Stimulated activated CD8-positive, alpha-beta memory T cell treated with anti-CD3 and anti-CD28 coated beads, Interleukin-4, amount 100 ng/mL, for 1 hour (primary cell): ENCODE measurements at places on chromosomes 3 and 15.

DNA sequence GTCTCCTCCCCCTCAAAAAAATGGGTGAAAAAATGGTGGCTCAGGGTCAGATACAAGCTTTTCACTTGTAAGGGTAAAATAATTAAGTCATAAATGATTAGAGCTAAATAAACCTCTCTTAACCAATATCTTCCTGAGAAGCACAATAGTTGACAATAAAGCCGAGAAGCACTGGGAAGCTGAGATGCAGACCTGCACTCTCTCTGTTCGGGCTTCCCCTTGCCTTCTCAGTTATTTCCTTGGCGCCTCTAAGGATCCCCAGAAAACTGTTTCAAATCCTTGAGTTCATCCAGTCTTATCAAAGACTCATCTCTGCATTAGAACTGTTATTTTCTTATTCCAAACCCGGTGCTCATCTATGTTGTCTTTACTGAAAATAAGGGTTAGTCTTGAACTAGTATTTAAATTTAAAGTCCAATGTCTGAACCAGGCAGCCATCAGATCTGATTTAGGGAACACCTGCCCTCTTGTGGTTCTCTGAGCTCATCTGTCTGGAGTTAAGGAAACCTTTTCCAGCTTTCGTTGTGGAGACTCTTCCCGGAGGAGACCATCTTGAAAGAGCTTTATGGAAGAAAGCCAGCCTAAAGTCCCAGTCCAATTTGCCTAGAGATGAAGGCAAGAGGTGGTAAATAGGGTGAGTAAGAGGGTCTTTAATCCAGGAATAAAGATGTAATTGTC, 256.4 kb upstream of the MCTP2 start:
- no peak for DNase-seq

- DNase-seq, result no peak
Measured at GRCh38 chr3:155423526-155424322, 130.2 kb upstream of the STRIT1 start.

DNA sequence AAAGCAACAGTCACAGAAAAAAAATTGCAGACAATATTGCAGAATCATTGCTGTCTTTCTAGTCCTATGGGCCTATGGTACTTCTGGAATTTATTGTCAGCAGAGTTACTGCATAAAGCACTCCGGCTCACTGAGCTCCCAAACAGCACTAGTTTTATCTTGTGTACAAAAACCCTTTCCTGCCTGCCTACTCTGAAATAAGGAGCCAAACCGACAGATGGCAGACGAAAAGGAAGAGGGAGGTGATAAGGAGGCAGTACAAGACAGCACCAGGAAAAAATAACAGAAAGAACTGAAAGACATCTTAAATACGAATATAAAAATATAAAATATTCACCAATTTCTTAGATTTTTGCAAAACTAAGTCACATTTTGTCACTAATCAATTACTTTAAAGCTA, 15.6 kb downstream of the HERC1 start:
- DNase-seq, result no peak

- DNase-seq, result no peak
Measured at GRCh38 chr15:68967948-68968347, 37.6 kb downstream of the SPESP1 start.

GRCh38 chr3:32531010-32531647, 28.5 kb upstream of the CMTM6 start:
- no peak for DNase-seq

DNA sequence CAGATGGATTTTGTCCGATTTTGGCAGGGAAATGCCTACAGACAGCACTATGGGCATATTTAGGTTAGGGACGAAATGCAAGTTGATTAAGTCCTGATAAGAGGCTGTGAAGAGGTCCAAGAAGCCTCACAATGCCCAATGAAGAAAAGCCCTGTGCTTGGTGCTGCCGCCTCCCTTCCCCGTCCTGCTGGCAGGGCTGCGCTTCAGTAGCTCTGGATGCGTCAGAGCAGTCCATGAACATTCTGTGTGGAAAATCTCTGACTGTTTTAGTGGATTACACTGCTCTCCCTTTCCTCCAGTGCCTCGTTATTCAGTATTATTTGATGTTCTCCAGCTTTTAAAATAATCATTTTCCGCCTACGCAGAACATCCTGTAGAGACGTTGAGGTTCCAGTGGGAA, 39.6 kb downstream of the MLH1 start:
- no peak for DNase-seq

- DNase-seq, result no peak
Measured at GRCh38 chr3:181313335-181313734, 323.8 kb upstream of the DNAJC19 start.

DNA sequence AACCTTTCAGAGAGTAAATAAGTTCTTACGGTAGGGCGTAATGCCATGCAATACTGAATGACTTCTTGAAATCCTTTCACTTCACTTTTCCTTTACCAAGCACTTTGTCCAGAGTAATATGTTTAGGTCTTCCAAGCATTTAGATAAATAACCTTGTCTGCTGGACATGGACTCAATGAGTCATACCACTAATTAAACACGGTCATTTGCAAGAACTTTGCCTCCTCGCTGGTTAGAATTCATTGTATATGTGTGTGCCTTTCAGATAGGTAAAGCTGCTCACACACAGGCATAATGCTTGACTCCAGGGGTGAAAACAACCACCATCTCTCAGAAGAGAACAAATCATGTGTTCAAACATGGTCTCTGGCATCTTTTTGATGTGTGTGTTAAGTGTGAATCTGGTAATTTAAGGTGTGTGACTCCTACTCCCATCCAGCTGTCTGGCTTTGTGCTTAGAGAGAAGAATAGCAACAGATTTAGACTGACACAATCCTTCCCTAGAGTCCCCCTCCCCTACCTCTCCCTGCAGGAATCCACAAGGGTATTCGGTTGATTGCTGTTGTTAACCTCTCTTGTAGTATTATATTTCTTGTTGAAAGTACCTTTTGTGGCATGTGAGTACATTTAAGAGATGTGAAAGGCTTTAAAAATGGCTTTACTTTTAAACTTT, 419.0 kb downstream of the CNTN4 start:
- no peak for DNase-seq

GRCh38 chr3:124266487-124266886, 274.6 kb upstream of the ROPN1 start:
- DNase-seq, result no peak

- no peak for DNase-seq
Measured at GRCh38 chr3:150260398-150260710, 147.7 kb upstream of the TSC22D2 start.

GRCh38 chr3:190867071-190867470, 4.6 kb upstream of the GMNC start:
- no peak for DNase-seq

DNA sequence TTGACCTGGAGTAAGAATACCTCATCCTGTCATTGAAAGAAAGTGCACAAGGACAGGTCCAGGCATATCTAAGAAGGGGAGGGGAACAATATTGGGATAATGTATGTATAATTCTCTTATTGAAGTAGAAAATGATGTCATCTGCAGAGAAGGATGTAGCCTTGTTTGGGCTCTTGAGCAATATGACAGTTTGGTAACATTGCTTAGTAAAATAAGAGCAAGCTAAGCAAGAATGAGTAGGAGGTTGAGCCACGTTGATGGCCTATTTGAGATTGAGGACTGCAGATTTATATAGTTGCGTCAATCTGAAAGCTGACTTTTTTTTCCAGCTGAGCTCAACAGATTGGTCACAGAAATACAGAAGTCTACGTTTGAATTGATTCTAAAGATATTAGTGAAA, 145.2 kb downstream of the FILIP1L start:
- DNase-seq, result no peak

GRCh38 chr3:31634476-31634875, 101.8 kb downstream of the STT3B start:
- no peak for DNase-seq

- no peak for DNase-seq
Measured at GRCh38 chr15:92288755-92289154, 104.9 kb upstream of the ST8SIA2 start.

DNA sequence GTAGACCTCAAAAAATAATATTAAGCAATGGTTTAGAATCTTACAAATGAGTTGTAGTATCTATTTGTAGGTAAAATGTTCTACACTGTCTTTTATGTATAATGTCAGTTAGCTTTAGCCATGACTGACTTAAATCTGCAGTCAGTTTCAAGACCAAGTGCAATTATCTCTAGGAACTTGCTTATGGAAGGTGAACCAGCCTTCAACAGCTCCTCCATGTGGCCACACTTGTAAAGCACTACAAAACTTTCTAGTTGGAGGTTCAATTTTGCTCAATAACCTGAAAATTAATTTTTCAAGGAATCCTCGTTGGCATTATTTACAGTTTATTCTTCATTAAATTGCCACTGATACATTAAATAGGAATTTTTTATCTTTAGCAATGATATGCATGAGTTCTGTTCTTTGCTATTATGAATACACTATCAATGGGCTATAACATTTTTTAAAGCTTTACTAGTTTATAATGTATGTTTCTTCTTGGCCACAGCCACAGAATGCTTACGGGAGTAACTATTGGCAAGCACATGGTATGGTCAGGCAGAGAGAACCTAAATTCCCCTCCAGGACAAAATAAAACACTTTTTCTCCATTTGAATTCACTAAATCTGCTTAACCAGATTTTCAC, 315.3 kb upstream of the UBE2E2 start:
- no peak for DNase-seq

DNA sequence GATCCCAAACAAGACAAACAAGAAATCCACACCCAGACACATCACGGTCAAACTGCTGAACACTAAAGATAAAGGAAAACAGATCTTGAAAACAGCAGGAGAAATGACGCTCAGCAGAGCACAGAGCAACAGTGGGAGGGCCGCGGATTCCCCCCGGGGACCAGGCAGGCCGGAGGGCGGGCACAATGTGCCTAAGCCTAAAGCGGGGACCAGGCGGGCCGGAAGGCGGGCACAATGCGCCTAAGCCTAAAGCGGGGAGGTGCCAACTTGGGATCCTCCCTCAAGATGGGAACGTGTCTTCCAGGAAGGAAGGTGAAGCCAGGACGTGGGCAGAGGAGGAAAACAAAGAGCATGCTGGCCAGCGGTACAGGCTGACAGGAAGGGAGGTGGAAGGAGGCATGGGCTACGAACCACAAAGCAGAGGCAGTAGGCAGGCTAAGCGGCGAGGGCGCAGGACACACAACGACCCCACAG, 31.1 kb downstream of the CYFIP1 start:
- no peak for DNase-seq

DNA sequence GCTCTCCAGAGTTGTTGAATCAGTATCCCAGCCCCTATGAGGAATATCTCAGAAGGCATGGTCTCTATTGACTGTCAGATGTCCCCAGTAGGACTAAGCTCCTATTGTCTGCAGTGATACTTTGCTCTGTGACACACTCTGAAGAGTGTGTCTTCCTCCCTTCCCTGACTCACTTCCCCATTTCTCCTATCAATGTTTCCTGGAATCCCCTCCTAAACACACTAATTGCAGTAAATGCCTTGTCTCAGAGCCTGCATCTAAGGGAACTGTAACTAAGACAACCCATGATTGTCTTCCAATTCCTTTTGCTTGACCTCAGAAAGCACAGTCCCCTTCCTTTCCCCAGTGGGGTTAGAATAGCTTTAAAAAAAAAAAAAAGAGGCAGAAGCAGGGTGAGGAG, 397.3 kb upstream of the PROK2 start:
- no peak for DNase-seq

DNA sequence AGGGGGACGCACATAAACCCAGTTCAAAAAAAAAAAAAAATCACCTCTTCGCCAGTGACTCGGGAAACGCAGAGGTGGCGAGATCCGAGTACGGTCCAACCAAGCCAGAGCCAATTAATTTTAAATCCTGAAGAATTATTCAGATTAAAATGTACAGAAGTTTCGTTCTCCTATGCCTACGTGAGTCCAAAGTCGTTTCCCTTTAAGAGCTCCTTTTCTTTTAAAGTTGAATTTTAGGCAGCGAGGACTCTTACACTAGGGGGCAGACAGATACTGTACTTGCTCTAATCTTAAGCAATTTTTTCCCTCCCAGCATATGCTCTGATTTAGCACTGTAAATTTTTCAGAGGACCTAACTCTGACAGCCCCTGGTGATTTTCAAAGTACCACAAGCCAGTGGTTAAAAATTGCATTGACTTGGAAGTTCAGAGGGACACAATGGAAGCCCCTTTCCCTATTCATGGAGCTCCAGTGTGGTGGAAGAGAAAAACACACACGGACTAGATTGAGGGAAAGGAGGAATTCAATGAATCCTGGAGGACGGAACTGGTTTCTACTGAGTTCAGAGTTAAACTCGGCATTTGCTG, 3.3 kb upstream of the NR2F2 start:
- no peak for DNase-seq

DNA sequence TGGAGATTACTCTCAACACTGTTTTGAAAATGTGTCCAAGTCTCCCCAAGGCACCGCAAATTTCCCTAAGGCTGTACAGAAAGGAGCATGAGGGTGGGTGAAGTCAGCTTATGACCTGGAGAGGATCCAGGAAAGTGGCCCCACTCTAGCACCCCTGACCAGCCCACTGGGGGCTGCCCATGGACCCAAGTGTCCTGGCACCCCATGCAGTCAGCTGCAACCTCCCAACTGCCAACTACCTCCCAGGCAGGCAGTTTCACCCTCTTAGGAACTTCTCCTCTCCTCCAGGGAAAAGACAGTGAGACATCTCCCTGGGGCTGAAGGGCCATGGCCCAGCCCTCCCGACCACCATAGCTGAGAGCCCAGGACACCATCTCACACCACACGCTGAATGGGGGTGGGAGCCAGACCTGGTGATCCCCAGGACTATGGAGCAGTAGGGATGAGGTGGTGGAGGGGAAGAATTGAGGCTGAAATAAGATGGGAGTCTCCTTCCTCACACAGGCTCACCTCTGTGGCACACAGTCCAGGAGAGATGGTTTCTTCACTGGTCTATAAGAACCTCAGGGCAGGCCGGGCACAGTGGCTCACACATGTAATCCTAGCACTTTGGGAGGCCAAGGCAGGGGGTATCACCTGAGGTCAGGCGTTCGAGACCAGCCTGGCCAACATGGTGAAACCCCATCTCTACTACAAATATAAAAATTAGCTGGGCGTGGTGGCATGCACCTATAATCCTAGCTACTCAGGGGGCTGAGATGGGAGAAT, 104.4 kb downstream of the DAPK2 start:
- no peak for DNase-seq

DNA sequence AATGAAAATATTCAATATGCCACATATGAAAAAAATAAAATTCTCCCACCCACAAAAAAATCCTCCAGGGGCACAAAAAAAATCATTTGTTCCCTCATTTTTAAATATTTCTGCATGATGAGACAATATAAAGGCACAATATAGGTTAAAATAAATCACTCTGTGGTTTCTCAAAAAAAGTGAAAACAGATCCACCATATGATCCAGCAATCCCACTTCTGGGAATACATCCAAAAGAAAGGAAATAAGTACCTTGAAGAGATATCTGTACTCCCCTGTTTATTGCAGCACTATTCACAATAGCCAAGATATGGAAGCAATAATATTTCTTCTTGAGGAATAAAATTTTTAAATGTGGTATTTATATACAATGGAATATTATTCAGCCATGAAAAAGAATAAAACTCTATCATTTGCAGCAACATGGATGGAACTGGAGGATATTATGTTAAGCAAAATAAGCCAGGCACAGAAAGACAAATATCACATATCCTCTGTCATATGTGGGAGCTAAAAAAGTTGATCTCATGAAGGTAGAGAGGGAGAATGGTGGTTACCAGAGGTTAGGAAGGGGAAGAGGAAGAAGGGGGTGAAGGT, 1.5 kb downstream of the ATP8B4 start:
- DNase-seq, result no peak
